NCI-H1930 (cell line): ENCODE measurements at places on chromosomes 1 and 21.
A peak's percentile ranks its signal among the peaks of the same experiment; 100 is the strongest.

DNA sequence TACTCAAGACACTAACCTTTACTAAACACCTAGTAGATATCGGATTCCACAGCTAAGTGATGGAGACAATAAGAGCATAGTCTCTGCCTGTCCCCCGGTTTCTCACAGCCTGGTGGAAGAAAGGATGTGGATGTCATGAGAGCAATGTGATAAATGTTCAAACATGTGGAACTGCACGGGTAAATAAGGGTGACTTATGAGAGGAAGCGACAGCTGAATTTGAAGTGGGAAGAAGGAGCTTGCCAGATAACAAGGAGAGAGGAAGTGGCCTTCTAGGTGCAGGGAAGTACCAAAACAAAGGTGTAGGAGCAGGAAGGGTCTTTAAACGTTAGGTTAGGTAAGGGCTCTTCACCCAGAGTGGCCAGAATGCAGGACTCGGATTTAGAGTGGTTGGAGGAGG is 178.6 kb upstream of the NRIP1 start:
- DNase-seq: no peak

- DNase-seq: no peak
These were observed 29.3 kb downstream of the MACO1 start for GRCh38 chr1:25460020-25460419.

DNA sequence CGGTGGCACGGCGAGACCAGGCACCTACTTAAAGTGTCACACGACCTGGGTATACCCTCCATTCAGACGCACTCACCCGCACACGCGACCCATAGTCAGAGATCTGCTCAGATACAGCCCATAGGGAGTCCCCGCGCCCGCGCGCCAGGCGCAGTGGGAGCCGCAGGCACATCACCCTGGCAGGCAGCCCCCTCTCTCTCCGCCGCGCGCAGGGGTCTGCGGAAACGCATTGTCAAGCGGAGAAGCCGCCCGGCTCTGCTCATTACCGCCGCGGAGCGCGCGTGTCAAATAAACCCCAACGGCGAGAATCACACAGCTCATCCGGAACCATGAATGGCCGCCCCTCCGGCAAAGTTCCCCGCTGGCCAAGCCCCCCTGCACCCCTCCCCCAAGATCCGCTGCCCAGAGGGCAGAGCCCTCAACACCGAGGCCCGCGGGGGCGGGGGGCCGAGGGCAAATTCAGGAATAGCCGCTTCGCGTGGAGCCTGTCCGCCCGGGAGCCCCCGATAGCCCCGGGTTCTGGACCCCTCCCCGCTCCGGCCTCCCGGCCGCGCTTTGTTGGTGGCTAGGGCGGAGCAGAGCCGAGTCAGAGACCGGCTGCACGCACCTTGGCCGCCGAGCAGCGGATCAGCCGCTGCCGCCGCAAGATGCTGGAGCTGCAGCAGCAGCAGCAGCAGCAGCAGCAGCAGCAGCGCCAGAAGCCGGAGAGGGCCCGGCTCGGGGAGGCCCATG is 522 bp downstream of the LRP8 start:
- DNase-seq: no peak

DNA sequence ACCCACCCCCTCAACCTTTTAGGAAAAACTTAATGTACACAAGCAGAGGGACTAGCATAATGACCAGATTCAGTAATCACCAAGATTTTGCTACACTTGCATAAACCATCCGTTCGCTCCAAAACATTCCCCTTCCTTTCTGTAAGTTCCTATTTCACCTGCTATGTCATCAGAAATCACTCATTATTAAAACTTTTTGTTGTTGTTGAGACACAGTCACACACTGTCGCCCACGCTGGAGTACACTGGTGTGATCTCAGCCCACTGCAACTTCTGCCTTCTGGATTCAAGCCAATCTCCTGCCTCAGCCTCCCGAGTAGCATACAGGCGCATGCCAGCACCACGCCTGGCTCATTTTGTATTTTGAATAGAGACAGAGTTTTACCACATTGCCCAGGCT is 3.4 kb downstream of the MRPL20 start:
- no peak for DNase-seq

GRCh38 chr21:28294051-28294450 is 698.6 kb downstream of the LTN1 start:
- no peak for DNase-seq

- DNase-seq: no peak
These were observed 19.0 kb downstream of the SLC37A1 start for GRCh38 chr21:42532466-42533181.

DNA sequence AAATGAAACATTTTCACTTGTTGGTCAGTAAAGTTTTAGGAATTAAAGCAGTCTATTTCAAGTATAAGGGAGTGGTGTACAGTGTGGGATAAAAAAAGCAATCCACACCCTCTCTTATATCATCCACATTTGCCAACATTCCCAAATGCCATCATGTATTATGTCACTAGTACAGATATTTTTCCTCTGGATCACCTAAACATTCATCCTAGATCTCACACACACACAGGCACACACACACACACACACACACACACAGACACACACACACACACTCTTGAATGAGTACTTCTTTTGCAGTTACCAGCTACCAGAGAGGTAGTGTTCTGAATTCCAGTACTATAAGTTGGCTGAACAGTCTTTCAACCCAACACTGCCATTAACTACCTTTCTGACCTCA is 1369.1 kb upstream of the ADGRL4 start:
- no peak for DNase-seq

GRCh38 chr1:164240081-164240480 is 318.9 kb upstream of the PBX1 start:
- DNase-seq: no peak

DNA sequence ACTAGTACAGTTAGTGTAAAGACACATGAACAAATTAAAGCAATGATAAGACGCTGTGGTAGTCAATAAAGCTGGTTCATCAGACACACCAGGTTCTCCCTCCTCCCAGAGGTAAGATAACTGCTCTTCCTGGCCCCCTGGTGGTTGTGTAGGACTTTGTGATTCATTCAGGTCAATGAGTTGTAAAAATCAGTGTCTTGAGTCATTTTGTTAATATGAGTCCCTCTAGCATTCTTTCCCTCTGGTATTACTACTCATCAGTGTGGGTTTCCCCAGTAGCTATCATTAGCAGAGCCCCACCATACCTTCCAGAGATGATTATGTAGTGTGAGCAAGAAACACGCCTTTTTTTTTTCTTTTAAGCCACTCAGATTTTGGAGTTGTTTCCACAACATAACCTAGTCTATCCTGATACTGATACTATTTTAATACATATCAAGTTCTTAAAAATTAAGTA is 3.6 kb upstream of the SETDB1 start:
- DNase-seq: peak; percentile 38

GRCh38 chr1:183792300-183792699 is 12.6 kb upstream of the RGL1 start:
- no peak for DNase-seq

GRCh38 chr1:199054694-199055093 is 415.9 kb downstream of the PTPRC start:
- DNase-seq: peak; percentile 19

DNA sequence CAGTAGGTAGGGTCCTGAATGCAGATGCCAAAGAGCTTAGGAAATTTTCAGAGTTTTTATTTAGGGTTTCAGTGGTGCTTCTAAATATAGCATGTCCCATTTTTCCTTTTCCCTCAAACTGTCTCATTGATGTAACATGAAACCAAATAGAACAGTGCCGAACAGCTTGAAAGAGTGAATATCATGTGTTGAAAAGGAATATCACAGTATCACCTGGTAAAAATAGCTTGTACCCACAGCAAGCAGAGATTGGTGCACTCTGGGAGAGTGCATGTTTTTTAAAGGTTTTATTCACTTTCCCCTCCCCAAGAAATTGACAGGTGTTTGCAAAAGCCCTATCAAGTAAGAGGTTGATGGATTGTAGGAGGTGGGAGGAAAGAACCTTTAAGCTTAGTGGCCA is 41.9 kb upstream of the ELAVL4 start:
- DNase-seq: no peak

DNA sequence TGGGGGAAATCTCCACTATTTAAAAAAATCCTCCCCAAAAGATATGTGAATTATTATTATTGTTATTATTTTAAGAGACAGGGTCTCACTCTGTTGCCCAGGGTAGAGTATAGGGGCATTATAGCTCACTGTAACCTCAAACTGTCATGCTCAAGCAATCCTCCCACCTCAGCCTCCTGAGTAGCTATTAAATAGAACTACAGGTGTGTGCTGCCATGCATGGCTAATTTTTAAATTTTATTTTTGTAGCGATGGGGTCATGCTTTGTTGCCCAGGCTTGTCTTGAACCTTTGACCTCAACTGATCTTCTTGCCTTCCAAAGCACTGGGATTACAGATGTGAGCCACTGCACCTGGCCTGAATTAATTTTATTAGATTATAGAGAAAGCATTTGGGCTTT is 116.8 kb downstream of the RABGAP1L start:
- DNase-seq: no peak

DNA sequence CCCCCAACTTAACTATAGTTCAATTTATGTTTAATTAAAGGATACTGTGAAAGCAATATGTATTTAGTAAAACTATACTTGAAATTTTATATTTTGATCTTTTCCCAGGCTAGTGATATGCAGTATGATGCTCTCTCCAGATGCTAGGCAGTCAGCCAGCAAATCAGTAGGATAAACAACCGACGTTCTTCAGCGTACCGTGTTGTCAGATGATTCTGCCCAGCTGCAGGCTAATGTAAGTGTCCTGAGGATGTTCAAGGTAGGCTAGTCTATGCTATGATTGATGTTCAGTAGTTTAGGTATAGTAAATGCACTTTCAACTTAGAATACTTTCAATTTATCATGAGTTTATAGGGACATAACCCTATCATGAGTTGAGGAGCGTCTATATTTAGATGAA is 762.6 kb downstream of the MRPL39 start:
- DNase-seq: no peak

DNA sequence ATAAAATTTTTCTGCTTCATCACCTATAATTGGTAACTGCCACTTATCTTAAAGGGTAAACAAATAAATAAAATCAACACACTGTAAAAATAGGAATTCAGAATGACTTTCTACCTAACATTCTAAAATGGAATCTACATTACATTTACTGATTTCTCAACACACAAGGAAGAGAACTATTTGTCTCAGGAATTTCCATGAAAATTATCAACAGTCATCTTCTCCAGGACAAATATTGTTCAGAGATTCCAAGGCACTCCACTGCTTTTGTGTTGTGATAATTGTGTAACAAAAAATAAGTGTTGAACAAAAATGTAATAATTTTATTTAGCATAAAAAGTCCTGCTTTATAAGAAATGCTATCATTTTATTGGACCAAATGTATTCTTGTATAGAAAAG is 7.3 kb downstream of the ODF2L start:
- DNase-seq: no peak
